ENCODE measurements at places on chromosomes 12 and 14. TPM values are rescaled to one million over a fixed set of nuclear protein-coding genes. Genes with fewer than 3 reads are reported as not detected.

GRCh38 chr12:129676411-129676810, 227.4 kb downstream of the TMEM132D start:
- DNase-seq = no peak

PSMA6 gene
- 86.2 TPM for total RNA-seq

DNA sequence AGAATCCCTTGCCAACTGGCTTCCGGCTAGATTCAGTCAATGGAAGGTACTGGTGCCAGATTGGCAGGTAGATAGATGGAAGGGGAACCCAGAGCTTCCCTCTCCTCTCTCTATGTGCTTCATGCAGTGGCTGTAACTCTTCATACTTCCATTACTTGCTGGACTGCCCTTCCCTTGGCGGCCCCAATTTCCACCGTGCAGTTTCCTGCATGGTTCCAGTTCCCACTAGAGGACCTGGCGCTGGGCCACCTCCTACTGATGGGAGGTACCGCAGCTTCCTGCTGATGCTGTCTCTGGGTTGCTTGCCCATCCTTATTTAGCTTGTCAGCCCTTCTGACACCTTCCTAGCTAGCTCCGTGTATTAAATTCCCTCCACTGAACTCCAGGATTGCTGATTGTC, 226.4 kb downstream of the ANO2 start:
- no peak for DNase-seq

OR6C75 gene
- total RNA-seq = not detected

LGR5 gene
- not detected for total RNA-seq

DNA sequence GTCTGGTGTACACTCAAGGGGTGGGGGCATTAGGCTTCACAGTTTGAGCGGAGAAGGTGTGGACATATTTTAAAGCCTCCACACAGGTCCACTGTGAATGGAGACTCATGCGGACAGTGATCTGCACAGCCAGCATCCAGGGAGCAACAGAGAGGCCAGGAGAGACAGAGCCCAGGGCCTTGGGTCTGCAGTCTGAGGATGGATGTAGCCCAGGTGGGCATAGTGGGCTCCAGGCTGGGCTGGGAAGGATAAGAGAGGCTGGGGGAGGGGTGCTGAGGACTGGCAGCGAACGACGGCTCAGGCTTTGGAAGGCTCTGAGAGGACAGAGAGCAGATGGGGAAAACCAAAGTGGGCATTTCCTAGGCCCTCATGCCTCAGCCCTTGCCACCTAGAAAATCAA, 128.8 kb downstream of the PAPOLA start:
- no peak for DNase-seq

REC8 gene
- 30.5 TPM for total RNA-seq

DNA sequence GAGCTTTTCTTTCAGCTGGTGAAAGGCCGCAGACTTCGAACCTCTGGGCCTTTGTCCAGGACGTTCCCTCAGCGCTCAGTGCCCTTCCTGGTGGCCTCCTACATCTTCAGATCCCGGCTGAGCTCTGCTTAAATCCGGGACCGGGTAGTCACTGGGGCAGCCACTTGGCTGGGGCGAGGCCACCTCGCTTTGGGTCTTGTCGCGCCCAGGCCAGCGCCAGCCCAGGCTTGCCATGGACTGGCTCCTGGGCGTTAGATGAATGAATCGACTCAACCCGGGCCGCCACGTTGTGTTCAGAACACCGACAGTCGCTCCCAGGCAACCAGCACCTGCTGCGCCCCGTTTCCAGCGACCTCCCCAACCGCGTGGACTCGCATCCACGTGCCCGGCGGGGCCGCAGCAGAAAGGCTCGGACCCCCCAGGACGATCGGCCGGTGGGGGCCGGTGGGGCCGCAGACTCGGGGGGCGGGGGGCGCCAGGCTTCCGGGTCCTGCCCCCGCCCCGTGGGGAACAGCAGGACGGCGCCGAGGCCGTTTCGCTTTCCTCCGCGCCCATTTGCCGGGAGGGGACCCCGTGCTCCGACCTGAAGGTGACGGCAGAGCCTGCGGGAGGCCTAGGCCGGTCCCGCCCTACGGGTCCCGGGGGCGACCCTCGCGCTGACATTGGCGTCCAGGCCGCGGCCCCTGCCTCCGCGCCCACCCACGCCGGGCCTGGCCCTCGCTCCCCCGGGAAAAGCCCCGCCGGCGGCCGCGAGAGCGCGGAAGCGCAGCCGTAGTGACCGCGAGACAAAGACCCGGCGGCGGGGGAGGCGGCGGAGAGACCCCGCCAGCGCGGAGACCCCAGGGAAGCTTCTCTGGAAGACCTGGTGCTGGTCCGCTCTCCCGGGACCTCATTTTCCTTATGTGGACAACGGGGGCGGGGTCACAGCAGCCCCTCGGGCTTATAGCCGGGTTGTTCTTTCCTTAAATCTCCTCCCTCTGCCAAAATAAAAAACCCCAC, 37.3 kb upstream of the RCOR1 start:
- peak; percentile 68 for DNase-seq

ASIC1 gene
- 0.08 TPM for total RNA-seq

GRCh38 chr14:86013641-86014040, 483.7 kb downstream of the FLRT2 start:
- DNase-seq = no peak

GRCh38 chr12:42135259-42135814, 9.3 kb downstream of the GXYLT1 start:
- no peak for DNase-seq

- no peak for DNase-seq
Measured at GRCh38 chr12:93130366-93131054, 201.4 kb upstream of the EEA1 start.

- DNase-seq = no peak
Measured at GRCh38 chr14:31760277-31760676, 199.1 kb downstream of the NUBPL start.

ERBB3 gene
- total RNA-seq = 6.9 TPM

DNA sequence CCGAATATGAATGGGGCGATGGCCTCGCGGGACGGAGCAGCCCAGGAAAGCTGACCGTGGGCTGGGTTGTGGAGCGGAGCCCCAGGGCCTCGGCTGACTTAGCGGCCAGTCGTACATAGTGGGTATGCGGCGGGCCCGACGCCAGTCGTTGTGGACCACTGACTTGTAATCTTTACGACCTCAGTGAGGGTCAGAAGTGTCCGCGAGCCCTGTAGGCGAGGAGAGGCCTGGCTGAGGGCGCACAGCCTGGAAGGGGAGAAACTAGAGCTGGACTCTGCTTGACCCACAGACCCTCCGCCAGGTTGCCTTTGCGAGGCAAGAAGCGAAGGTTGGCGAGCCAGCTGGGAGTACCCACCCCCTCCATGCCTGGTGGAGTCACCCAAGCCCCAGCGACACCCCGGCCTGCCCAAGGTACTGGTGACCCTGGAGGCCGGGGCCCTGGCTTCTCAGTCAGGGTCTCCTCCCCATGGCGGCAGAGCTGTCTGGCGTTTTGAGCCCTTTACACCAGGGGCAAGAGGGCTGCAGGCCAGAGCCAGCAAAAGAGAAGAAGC, 15.6 kb upstream of the DYNC1H1 start:
- no peak for DNase-seq

YEATS4 gene
- 18.2 TPM for total RNA-seq

DNA sequence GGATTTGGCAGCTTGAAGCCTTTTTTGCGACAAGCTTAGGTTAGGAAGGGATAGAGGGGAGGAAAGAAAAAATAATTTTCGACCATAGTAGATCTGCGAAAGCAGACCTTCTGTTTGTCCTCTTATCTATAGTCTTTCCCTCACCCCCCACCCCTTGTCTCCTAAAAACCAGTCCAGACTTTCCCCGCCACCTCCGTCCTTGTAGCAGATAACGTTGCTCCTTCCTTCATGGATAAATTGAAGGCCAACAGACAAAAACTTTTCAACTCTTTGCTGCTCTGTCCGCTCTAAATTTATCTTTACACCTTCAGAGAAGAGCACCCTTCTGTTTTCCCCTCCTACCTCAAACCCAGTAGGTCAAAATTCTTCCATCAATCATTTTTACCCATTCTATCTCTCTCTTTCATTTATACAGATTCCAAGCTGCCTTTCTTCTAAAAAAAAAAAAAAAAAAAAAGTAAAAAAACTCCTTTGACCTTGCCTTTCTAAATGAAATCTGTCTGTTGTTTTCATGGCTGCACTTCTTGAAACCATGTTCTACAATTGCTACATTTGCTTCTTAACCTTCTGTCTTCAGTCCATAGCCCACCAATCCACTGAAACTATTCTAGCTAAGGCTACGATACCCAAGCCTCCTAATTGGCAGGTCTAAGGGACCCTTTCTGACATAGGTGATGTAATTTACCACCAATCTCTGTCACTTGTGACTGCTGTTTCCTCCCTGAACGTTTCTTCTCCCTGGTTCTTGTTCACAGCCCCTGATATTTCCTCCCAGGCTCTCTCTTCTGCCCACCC, 11.1 kb upstream of the NEMF start:
- no peak for DNase-seq

Measured in CD4-positive, alpha-beta memory T cell (primary cell).